ENCODE measurements at places on chromosomes 12 and 14. TPM values are rescaled to one million over a fixed set of nuclear protein-coding genes. Genes with fewer than 3 reads are reported as not detected.

NKX2-1 gene
- total RNA-seq, result not detected

MUCL1 gene
- not detected for total RNA-seq

CLEC14A gene
- not detected for total RNA-seq

KRT6C gene
- not detected for total RNA-seq

INSM2 gene
- total RNA-seq, result 0.07 TPM

DIO2 gene
- not detected for total RNA-seq

GPN3 gene
- 59.4 TPM for total RNA-seq

TMEM132D gene
- not detected for total RNA-seq

LRCOL1 gene
- not detected for total RNA-seq

FLRT2 gene
- total RNA-seq, result not detected

AMDHD1 gene
- total RNA-seq, result 2.0 TPM

RNU4-1 gene
- total RNA-seq, result 678 TPM

GDF3 gene
- not detected for total RNA-seq

CABP1 gene
- 0.18 TPM for total RNA-seq

SELPLG gene
- 37.0 TPM for total RNA-seq

LAG3 gene
- total RNA-seq, result 236 TPM

ARHGAP9 gene
- total RNA-seq, result 121 TPM

CPNE6 gene
- total RNA-seq, result not detected

All from CD8-positive, alpha-beta memory T cell (primary cell).